ENCODE measurements at places on chromosomes 4 and X.

GRCh38 chrX:151771726-151772125, 37.2 kb downstream of the CNGA2 start:
- DNase-seq = no peak

DNA sequence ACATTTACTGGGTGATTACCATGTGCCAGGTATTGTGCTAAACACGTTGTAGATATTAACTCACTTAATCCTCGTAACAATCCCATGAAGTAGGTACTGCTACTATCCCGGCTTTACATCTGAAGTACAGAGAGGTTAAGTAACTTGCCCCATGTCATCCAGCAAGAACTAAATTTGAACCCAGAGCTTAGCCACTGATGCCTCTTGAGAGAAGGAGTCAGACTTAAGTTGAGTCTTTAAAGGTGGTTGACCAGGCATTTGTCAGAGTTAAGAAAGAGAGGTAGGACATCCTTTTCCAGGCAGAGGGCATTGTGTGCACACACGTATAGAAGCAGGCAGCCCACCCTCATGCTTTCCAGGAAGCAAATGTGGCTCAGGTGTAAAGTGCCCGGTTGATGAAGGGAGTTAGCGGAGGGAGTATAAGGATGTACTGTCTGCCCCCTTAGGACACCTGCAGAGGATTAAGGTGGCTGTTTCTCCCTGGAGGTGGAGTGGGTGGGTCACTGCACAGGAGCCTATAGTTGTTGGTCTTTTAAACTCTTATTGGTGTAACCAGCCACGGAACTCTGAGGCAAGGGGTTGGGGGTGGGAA, 335 bp upstream of the CD38 start:
- DNase-seq = no peak

- no peak for DNase-seq
Measured at GRCh38 chrX:11756354-11757318, 1.4 kb upstream of the MSL3 start.

DNA sequence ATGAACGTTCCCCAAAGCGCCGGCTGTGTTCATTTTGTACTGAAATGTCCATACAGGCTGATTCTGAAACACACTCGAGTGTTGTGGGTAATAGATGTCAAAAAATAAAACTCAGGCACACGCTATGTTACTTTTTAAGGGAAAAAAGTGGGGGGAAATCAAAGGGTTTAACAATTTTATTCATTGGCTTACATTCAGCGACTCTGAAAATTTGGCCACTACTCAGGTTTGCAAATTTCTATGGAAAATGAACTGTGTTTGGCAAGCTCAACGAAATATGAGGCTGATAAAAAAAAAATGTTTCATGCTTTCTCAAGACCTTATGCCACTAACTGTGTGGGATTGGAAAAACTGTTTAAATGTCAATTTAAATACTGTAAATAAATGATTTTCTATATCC, 18.5 kb downstream of the AMELX start:
- no peak for DNase-seq

- no peak for DNase-seq
Measured at GRCh38 chr4:1787411-1788077, 5.5 kb upstream of the FGFR3 start.

DNA sequence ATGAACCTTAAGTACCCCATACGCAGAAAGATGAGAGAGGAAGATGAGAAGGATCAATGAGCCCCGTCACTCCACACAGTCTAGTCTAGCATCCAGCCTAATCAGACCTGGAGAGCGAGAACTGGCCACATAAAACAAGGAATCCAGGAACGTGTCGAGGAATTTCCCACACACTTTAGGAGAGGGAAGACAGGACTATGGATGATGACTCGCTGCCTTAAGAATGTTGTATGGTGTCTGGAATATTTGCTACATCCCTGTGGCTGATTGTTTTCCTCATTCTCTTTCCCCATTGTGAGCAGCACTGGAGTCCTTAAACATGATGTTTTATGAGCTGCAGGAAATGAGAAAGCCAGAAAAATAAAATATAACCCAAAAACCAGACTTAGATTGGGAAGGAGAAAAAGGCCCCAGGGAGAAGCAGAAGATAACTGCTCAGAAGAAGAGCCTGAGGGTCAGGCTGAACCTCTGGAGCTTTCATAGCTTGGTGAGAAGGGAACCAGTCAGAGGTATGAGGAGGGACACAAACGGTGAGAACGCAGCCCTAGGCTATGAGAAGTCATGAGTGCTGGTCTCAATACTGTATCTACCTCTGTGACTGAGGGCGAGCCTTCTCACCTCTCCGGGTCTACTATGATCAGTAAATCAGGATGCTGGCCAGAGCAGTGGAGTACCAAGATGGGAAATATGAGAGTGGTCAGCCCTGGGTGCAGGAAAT, 139.5 kb upstream of the NOCT start:
- no peak for DNase-seq

DNA sequence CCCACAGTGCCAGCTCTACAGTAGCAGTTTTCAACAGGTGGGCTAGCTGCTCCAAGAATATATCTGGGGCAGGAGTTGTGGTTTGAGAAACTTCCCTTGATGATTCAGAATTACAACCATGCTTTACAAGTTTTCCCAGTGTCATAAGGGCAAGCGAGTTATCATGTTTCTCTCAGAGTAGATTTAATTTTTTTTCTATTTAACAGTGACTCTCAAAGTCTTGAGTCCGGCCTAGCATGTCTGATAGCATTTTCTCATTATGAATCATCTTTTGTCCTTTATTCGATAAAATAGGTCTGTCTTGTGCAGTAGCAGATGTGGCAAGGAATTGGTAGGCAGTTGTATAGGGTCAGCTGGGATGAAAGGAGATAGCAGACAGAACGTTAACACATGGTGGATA, 62.2 kb upstream of the SPANXD start:
- no peak for DNase-seq

GRCh38 chrX:9164533-9165426, 130.9 kb upstream of the FAM9B start:
- DNase-seq = no peak

DNA sequence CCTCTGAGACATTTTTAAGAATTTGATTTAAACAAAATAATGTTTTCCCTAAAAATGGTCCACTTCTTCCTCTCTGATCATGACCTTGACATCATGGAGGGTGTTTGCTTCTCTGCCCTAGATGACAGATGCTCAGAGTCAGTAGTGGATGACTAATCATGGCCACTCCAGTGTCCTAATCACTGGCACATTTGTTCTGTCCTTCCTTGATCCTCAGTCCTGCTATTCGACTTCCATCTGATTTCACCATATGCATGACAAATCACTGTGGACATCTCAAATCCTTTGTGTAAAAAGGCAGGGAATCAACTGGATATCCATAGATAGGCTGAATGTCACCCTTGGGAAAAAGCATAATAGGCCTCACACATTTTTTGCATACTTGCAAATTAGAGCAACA, 9.0 kb downstream of the CRMP1 start:
- DNase-seq = no peak

- no peak for DNase-seq
Measured at GRCh38 chr4:5444918-5445517, 263.3 kb downstream of the EVC2 start.

DNA sequence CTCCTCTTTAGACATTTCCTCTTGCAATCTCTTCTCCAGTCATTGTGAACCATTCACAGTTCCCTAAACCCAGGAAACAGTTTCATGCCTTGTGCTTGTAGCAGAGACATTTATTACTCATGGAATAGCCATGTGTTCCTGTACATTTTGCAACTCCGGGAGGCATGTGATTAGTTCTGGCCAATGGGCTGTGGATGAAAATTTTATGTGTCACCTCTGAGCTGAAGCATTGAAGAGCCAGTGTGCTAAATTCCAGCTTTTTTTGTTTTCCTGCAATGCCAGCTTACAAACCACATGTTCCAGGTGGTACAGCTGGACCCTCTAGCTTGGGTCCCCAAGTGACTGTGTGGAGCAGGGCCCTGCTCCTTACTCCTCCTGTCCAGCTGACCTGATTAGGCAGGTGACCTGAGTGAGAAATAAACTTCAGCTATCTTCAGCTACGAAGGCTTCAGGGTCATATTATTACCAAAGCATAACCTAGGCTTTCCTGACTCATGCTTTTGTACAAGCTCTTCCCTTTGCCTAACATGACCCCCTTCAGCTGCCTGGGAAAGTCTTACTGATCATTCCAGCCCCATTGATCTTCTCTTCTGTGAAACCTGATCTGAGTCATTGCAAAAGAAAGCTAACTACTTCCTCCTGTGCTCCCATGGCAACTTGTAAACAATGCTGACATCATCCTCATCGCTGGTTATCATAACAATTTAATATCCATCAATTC, 200.4 kb downstream of the PTTG2 start:
- peak; percentile 49 for DNase-seq

- no peak for DNase-seq
Measured at GRCh38 chr4:27886120-27886519, 1025.5 kb downstream of the STIM2 start.

GRCh38 chr4:180909279-180909678, 1333.9 kb upstream of the TENM3 start:
- DNase-seq = no peak

DNA sequence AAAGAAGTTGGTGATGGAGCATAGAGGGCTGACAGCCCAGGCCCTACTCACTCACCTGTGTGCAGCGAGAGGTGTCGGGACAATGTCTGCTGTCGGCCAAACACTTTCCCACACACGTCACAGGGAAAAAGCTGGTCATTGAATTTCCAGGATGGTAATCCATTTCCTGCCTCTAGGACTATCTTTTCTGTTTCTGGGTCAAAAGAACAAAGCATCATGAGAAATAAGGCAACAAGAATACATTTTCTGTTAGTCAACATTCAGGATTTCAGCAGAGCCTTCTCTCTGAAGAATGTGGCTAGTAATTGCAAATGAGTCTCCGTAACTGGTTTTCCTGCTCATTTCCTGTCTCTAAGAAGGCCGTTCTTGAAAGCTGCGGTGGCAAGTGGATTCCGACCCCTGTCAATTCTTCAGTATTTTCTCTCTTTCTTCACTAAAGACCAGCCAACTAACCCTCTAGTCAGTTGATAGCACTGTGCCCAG, 99.4 kb downstream of the C4orf51 start:
- DNase-seq = no peak

DNA sequence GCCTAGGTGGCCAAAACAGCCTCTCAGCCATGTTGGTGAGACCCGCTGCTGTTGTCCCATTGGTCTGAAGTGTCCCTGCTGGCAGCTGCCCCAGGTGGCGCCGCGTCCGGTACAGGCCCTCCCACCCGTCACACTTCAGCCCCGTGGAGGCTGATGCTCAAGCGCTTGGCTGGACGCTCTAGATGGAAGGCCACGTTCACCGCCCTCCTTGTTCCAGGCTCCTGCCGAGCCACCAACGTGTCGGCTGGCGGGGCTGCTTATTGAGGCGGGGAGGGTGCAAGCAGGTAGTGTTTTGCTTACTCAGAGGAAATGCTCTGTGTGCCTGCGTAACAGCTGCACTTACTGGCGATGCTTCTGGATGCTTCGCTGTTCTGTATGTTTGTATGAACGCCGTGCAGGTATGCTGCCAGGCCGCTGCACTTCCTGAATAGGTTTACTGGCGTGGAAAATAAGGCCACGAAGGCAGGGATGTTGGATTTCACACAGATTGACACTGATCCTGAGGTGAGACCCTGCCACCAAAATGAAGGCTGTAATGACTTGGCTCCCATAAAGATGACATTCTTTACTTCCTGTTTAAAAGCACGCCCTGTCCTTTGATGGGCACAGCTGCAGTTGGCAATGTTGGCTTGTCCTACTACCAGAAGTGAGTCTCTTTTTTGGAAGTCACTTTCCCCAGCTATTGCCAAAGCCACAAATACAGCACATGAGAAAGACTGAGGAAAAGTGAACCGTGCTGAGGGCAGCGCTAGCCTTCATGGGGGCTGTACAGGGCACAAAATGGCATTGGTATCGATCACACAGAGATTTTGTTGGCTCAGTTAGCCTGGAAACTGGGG, 21.0 kb upstream of the CLCN4 start:
- no peak for DNase-seq

DNA sequence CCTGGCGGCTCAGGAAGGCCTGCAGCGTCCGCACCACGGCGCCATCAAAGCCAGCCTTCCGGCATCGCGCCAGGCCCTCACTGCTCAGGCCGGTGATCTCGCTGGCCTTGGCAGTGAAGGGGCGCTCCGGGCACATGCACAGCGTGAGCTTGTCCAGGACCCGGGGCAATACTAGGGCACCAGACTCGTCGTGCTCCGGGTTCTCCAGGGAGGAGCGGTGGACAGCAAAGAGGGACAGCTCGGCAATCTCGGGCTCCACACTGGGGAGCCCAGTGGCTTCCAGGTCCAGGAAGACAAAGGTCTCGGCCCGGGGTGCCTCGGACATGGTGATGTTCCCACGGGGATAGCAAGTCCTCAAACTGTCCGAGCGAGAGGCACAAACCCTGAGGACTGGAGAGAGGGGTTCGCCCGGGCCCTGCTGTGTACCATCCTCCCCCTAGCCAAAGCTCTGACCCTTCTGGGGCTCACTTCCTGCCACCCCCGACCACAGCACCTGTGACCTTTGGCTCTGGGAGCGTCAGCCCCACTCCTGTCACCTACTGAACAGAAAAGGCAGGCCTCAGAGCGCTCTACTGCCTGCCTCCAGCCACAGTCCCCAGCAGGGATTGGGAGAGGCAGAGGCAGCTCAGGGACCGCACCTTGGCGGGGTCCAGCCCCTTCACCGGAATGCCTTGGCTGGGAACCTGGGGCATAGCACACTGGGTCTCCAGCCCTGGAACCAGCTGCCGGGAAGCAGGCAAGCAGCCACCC, 575 bp downstream of the TREX2 start:
- DNase-seq = no peak

GRCh38 chr4:180587379-180587778, 1655.8 kb upstream of the TENM3 start:
- DNase-seq = no peak

DNA sequence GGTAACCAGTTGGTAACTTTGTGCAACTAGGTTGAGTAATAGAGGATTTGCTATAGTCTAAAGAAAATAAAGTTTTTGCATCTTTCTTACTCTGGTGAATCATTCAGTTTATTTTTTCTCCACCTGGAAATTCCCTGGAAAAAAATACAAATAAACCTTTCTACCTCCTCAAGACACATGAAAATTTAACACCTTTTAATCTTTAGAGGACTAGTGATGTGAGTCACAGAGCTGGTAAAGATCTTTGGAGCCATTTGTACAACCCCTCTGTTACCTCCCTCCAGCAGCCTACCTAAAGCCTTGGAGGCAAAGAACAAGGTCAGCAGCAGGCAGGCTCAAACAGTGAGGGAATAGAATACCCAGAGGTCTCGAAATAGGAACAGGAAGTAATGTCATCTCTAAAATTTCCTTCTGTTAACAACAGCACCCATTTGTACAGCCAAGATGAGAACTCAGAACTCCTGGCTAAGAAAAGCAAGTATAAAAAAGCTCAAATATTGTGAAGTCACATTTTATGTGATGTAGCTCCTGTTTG, 10.2 kb upstream of the MAOB start:
- no peak for DNase-seq

GRCh38 chr4:90069151-90069550, 58.0 kb upstream of the CCSER1 start:
- no peak for DNase-seq

- DNase-seq = no peak
Measured at GRCh38 chr4:38313999-38314561, 349.9 kb upstream of the KLF3 start.

GRCh38 chrX:130174045-130174704, 2.4 kb downstream of the RAB33A start:
- DNase-seq = no peak

- no peak for DNase-seq
Measured at GRCh38 chr4:55781812-55782211, 37.8 kb upstream of the EXOC1L start.

GRCh38 chrX:39399387-39399786, 598.1 kb downstream of the MID1IP1 start:
- DNase-seq = no peak

Data from activated CD8-positive, alpha-beta memory T cell treated with anti-CD3 and anti-CD28 coated beads, Interleukin-2, amount 50 U/mL, for 48 hours (primary cell).